Prostate gland (tissue), 2 donors: ENCODE measurements at places on chromosomes 2 and 18. TPM values are rescaled to one million over a fixed set of nuclear protein-coding genes. Genes with fewer than 3 reads are reported as not detected.

THADA gene
- 54.3 TPM for total RNA-seq

STPG4 gene
- total RNA-seq = not detected

SERPINB12 gene
- total RNA-seq = not detected

SP5 gene
- 4.2 TPM for total RNA-seq

ALKAL2 gene
- 22.6 TPM for total RNA-seq

ANKRD53 gene
- 0.74 TPM for total RNA-seq

DLGAP1 gene
- 66.7 TPM for total RNA-seq

OTX1 gene
- total RNA-seq = 2.2 TPM

- DNase-seq = no peak
Measured at GRCh38 chr2:172753610-172754009, 18.0 kb downstream of the RAPGEF4 start.

DNA sequence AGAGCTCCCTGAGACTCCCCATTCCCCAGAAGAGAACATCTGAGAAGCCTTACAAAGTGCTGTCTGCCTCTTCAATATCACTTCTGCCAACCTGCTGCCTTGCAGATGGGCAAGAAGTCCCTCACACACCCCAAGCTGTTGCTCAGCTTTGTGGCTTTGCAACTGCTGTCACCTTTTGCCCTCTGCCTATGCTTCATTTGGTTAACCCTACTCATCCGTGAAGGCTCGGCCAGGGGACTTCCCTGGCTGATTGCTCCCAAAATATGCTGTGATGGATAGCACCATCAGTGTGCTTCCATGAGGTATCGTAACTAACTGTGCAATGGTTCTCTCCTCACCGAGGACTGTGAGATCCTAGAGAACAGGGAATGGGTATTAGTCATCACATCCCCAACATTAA lies 88.9 kb upstream of the CYP1B1 start:
- DNase-seq = no peak

GRCh38 chr2:10283106-10284062 lies 19.3 kb upstream of the HPCAL1 start:
- DNase-seq = no peak
